ENCODE measurements at places on chromosomes 1 and 21.

DNA sequence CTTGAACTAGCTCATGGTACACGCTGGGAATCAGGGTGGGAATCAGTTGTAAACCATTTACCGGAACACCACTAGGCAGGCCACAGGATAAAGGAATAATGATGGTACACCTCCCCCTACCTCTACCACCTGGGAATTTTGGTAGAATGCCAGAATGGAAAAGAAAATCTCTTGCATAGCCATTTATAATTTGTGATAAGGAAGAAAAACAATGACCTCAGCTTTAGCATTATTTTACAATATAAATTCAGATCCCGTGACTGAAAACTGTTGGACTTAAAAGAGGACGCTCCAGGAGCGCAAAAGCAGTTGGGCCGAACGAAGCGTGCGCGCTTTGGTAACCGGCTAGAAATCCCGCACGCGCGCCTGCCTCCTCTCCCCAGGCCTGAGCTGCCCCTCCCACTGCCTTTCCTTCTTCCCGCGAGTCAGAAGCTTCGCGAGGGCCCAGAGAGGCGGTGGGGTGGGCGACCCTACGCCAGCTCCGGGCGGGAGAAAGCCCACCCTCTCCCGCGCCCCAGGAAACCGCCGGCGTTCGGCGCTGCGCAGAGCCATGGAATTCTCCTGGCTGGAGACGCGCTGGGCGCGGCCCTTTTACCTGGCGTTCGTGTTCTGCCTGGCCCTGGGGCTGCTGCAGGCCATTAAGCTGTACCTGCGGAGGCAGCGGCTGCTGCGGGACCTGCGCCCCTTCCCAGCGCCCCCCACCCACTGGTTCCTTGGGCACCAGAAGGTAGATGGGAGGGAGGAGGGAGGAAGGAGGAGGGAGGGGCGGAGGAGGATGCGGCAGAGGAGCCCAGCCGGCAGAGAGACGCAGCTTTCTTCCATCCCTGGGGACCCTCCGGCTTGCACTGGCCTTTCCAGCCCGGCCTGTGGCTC, at the start of gene CYP4X1:
TSS of gene CYP4X1 (plus strand) at position 402 of the 873 bp plus-strand sequence. CDS start at position 551, 149 bp downstream.
- DNase-seq, result no peak

DNA sequence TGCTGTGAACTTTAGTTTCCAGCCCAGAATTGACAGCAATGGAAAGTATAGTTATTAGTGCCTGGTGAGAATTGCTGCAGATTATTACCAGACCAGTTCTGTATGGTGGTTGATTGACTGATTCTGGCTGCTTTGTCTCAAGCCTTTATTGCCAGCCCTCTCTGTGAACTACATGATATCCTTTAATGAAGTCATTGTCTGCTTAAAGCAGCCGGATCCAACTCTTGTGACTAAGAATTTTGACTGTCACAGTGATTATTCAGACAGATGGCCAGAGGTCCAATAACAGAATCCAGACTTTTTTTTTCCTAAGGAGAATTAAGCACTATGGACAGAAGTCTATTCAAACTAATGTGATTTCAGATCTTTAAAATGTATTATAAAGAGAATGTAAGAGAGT, 1548.6 kb upstream of the B3GALT2 start:
- no peak for DNase-seq

GRCh38 chr21:39720126-39720778, 24.7 kb upstream of the IGSF5 start:
- no peak for DNase-seq

GRCh38 chr1:165508291-165508690, 35.5 kb upstream of the LRRC52 start:
- DNase-seq, result no peak

DNA sequence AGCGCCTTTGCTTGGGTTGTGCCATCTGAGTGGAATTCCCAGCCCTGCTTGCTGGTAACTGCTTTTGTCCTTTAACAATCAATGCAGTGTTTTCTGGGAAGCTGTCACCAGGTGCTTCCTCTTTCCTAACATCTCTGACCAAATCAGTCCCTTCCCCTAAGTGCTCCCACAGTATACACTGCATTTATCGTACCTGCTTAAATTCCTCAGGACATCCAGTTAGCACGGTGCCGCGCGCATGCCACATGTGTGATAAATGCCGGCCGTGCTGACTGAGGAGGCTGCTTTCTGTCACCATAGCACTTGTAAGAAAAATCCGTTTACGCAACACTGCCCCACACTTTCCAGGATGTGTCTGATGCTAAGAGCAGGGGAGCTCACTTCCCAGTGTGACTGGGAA, 115.4 kb downstream of the BCAR3 start:
- DNase-seq, result no peak

- DNase-seq, result no peak
Measured at GRCh38 chr1:8389958-8390535, 72.1 kb downstream of the SLC45A1 start.

GRCh38 chr1:158793604-158794003, 12.6 kb upstream of the OR6N2 start:
- DNase-seq, result no peak

- DNase-seq, result no peak
Measured at GRCh38 chr1:81113688-81114087, 687.0 kb upstream of the ADGRL2 start.

- no peak for DNase-seq
Measured at GRCh38 chr1:18805925-18806849, 53.3 kb downstream of the TAS1R2 start.

GRCh38 chr21:37392441-37392840, 25.9 kb downstream of the DYRK1A start:
- DNase-seq, result no peak

GRCh38 chr1:12528021-12528852, 89.8 kb downstream of the DHRS3 start:
- no peak for DNase-seq

DNA sequence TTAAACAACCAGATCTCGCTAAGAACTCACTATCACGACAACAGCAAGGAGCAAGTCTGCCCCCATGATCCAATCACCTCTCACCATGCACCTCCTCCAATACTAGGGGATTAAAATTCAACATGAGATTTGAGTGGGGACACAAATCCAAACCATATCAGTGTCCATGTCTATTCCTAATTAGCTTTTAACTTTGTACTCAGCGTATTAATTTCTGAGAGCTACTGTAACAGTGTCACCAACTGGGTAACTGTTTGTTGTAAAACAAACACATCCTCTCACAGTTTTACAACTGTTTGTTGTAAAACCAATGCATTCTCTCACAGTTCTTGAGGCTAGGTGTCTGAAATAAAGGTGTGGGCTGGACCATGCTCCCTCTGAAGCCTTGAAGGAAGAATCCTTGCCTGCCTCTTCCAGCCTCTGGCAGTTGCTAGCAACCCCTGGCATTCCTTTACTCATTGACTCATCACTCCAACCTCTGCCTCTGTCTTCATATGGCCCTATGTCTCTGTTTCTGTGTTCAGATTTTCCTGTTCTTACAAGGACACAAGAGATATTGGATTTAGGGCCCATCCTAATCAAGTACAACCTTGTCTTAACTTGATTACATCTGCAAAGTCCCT, 121.2 kb downstream of the LTN1 start:
- no peak for DNase-seq

GRCh38 chr1:118485757-118486156, 300.7 kb upstream of the SPAG17 start:
- no peak for DNase-seq

GRCh38 chr1:109567877-109568672, 19.7 kb downstream of the GNAI3 start:
- no peak for DNase-seq

- no peak for DNase-seq
Measured at GRCh38 chr1:32342704-32343103, 6.7 kb upstream of the MARCKSL1 start.

GRCh38 chr1:213154056-213154685, 103.1 kb downstream of the RPS6KC1 start:
- DNase-seq, result no peak

DNA sequence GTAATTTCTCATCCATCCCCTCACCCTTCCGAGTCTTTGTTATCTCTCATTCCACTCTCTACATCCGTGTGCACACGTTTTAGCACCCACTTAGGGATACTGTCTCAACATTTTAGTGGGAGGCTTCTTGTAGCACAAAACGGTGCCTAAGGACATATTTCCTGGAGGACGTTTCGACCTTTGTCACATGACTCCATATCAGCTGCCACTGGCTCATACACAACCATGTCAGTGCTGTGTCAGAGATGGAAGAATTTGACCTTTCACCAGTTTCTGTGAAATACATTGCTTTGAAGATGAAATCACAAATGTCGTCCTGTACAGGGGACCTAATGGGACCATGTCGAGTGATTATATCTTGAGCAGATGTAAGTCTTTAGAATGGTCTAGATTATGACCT, 15.6 kb downstream of the B3GALT5 start:
- DNase-seq, result no peak

- no peak for DNase-seq
Measured at GRCh38 chr1:86821956-86822355, 92.0 kb downstream of the SELENOF start.

- DNase-seq, result no peak
Measured at GRCh38 chr1:143653429-143653802, 318.4 kb downstream of the FAM72C start.

All from NCI-H1930 (cell line).